ENCODE measurements at places on chromosomes 12 and 14.

DNA sequence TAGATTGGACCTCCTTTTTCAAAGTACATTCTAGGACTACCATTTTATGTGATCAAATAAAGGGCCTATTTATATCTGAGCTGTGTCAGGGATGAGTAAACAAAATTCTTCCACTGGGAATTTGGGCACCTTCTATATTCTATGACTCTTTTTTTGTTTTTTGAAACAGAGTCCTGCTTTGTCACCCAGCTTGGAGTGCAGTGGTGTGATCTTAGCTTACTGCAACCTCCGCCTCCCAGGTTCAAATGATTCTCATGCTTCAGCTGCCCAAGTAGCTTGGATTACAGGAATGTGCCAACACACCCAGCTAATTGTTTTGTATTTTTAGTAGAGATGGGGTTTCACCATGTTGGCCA lies 64.8 kb downstream of the DRAM1 start:
- no peak for DNase-seq

DNA sequence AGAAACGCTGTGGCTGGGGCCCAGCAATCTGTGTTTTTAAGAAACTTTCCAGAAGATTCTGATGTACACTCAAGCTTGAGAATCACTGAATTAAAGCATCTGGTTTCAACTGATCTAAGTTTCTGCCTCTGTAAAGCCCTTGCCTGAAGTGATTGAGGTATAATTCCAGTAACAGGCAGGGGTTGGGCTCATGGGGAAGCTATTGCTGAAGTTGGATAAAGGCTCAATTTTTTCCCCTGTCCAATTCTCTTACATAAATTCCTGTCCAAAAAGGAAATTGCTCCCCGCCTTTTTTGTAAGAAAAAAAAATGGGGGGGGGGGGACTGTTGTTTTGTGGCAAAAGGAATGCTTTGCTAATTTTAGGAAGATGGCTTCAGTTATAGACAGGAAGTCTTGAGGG lies 337.4 kb downstream of the NUAK1 start:
- DNase-seq = no peak

- DNase-seq = no peak
These were observed 1002.9 kb upstream of the SEL1L start for GRCh38 chr14:82536566-82536965.

DNA sequence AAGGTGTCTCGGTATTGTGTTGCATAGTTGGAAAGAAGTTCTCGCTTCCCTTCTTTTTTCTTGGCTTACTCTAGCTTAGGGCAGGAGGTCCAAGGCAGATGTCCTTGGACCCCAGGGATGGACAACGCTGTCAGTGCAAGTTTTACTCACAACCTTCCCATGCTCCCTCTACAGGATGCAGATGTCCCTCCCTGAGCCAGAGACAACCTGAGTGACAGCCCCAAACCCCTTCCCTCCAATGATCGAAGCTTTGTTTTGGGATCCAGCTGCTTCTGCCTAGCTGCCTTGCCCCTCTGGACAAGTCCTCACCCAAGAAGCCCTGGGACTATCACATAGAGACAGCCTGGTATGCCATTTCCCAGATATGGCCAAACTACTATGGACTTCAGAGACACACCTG lies 112.0 kb upstream of the RAP1B start:
- DNase-seq = no peak

- DNase-seq = no peak
These were observed 682 bp downstream of the FLRT2 start for GRCh38 chr14:85530626-85531025.

- DNase-seq = no peak
These were observed 298.5 kb downstream of the ERC1 start for GRCh38 chr12:1289371-1290155.
